ENCODE measurements at places on chromosomes 1 and 21. TPM values are rescaled to one million over a fixed set of nuclear protein-coding genes. Genes with fewer than 3 reads are reported as not detected.

GBP6 gene
- total RNA-seq: 0.08 TPM

MYOM3 gene
- 224 TPM for total RNA-seq

TRPM2 gene
- 2.9 TPM for total RNA-seq

ADGRB2 gene
- 14.0 TPM for total RNA-seq

CCDC24 gene
- total RNA-seq: 1.8 TPM

PIK3R3 gene
- 34.9 TPM for total RNA-seq

MINDY1 gene
- 36.2 TPM for total RNA-seq

CYP4A22 gene
- total RNA-seq: not detected
